AG20443 (cell line): ENCODE measurements at places on chromosomes 7 and 10.

DNA sequence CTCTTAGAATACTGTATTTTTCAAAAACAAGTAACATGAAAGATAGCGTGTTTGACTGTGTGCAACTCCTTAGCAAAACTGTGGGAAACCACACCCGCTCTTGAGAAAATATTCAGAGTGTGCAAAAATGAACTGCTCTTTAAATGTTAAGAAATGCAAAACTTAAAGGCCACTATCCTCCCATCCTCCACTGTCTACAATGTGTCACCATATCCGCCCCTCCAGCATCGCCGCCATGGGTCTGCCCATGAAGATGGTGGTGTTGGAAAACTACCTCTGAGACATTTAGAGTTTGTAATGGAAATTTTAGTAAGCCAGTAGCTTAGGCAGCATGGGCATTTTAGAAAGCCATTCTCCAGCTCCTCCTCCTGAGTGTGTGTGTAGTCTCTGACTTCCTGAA is 20.1 kb upstream of the NMT2 start:
- no peak for DNase-seq

- no peak for DNase-seq
These were observed 440.8 kb downstream of the GLRX3 start for GRCh38 chr10:130577039-130577438.

DNA sequence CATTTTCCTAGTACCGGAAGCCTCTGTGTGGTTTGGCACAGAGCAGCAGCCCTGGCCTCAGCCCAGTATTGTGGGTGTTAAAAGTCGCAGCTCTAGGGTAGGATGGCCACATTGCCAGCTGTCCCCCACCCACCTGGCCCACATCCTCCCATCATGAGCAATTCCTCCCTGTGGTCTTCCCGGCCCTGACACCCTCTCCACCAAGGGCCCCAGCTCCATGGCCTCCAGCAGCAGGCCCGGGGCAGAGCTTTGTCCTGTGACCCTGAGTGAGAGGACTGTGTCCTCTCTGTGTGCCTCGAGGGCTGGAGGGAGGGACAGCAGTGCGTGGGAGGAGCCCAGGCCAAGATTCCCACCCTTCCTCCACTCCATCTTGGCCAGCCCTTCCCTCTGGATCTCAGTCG is 93.7 kb downstream of the MYL10 start:
- no peak for DNase-seq

GRCh38 chr7:55307123-55307916 is 57.8 kb upstream of the LANCL2 start:
- peak; percentile 23 for DNase-seq

DNA sequence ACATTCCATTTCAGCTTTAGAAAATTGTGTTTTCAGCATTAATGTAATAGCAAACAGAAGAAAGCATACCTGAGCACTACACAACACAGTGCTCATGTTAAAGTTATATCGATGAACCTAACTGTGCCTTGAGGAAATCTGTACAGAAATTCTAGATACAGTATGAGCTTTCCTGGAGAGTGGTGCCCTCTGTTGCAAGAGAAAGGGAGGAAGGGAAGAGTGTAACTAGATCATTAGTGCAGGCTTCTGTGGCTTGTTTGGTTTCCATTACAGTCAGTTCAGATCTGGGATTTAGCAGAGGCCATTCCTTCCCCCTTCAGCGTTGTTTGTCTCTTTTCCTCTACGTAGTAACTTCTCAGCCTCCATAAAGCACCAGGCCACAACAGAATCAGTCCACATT is 139.7 kb downstream of the HTR7 start:
- DNase-seq: no peak

GRCh38 chr7:77352665-77353406 is 63.3 kb downstream of the GSAP start:
- no peak for DNase-seq

DNA sequence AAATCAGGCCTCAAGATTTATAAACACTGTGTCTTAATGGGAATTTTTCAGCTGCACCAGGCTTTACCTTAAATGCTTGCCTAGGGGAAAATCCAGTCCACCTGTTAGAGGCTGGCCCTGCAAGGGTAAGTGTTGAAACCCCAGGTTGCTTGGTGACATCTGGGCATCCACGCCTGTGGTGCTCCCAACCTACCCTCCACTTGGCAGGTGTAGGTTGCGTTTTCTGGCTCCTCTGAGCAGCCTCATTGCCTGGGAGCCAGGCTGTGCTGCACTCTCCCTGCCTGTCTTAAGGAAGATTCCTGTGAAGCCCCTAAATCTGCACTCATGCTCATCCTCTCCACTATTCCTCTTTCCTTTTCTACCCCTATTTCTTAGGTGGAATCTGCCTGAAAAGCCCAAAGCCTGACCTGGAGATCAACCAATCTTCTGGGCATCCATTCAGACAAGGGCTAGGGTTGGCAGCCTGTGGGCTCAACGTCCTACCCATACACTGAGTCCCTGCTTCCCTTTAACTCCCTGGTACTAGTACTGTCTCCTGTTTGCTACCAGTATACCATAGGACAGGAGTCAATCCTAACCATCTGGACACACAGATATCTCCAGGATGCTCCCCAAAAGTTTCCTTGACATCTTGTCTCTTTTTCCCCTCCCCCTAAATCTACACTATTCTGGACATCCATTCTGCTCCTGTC is 150.4 kb downstream of the PDE1C start:
- DNase-seq: no peak

DNA sequence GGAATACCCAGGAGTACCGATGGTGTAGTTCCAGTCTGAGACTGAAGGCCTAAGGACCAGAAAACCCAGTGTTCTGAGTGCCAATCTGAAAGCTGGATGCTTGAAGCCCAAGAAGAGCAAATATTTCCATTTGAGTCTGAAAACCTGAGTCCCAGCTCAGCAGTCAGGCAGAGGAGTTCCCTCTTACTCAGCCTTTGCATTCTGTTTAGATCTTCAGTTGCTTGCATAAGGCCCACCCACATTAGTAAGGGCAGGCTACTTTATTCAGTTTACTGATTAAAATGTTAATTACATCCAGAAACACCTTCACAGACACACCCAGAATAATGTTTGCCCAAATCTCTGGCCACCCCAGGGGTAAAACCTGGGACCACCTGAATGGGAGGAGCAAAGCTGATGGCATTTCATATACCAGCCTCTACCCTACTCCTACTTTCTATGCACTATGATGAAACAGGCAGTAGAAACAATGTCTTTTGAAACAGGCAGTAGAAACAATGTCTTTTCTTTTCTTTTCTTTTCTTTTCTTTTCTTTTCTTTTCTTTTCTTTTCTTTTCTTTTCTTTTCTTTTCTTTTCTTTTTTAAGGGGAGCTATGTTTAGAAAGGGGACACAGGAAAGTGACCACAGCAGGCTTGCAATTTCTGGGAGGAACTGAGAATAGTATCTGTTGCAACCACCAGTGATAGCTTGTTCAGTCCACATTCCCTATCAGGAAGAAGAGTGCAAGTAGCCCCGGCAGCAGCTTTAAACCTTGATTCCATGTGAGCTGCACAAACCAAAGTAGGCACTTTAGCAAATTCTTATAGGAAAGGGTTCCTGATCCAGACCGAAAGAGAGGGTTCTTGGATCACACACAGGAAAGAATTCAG is 30.6 kb downstream of the FAM237B start:
- DNase-seq: no peak

- DNase-seq: no peak
These were observed 276.9 kb downstream of the HGF start for GRCh38 chr7:81492910-81493309.

DNA sequence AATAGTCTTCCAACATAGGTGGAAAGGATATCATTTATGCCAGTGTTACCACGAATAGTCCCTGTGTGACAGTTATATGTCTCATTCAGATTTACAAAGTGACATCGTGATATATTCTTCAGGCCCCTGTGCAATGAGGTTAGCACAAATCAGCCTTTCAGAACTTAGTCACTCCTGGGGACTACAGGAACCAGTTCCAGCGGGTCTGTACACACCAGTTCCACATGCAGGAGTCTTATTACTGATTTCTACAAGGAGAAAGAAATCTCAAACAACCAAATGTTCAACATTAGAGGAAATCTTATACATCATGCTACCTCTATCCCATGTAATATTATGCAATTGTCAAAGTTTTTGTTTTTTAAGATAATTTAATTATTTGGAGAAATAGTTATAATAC is 4.4 kb upstream of the WDR91 start:
- DNase-seq: no peak

DNA sequence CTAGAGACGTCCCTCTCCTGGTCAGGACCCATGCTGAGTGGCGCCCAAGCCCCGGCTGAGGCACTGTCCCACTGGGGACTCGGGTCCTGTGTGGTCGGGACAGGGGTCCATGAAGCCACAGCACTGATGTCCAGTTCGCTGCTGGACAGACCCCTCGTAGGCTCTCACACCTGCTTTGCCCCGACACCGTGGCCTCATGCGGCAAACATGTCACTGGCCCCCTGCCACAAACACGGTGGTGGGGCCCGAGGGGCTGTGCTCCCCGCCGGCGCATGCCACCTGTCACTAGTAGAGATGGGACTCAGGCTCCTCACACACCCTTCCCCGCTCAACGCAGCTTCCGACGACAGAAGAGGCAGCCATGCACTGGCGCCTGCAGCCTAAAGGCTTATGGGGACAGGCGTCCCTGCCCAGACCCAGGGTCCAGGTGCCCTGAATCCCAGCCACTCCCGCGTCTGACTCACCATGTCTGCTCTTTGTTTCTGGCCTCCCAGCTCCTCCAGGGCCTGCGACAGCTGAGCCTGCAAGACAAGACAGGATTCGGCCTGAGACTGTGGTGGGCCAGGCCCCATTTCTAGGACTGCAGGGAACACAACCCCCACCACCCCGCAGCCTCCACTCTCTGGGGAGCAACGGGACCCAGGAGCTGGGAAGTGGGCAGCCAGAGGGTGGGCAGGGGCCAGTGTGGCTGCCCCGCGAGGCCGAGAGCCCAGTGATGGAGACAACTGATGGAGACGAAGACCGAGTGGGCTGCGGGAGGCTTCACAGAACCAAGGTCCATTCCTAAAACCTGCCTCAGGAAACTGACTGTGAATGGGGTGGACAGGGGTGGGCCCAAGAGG is 230.9 kb downstream of the MAD1L1 start:
- DNase-seq: no peak

GRCh38 chr7:121390617-121391016 is 5.5 kb downstream of the FAM3C start:
- no peak for DNase-seq

DNA sequence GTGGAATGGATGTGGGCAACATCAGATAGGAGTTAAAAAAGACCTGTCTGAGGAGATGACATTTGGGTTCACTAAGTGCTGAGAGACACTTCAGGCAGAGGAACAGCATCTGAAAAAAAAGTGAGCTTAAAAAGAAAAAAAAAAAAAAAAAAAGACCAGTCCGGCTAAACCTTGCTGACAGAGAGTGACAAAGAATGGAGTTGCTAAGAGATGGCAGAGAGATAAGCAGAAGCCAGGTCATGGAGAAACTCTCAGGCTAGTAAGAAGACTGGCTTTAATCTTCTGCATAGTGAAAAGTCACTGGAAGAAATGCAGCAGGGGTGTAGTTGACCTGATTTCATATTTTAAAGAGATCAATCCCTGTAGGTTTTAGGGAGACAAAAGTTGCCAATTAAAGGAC is 711.1 kb upstream of the SEMA3D start:
- DNase-seq: no peak

GRCh38 chr10:31618541-31619291 is 299.7 kb downstream of the ZEB1 start:
- peak; percentile 79 for DNase-seq

DNA sequence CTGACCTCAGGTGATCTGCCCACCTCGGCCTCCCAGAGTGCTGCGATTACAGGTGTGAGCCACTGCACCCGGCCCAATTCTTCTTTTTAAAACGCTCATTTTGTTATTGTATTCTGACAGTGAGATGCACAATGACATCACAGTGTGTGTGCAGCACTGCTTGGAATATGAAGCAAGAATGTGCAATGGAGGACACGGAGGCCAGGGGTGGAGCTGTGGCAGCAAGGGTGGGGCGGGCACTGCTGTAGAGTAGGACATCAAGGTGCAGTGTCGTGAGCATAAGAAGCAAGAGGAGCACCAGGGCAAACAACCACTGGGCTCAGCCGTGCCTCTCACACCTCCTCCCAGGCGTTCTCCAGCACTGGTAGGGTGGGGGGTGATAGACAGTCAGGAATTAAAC is 26.8 kb upstream of the GRID1 start:
- DNase-seq: peak; percentile 54

GRCh38 chr7:100673942-100674410 is 436 bp downstream of the GNB2 start:
- no peak for DNase-seq

- DNase-seq: no peak
These were observed 25.5 kb downstream of the SHOC2 start for GRCh38 chr10:110944792-110945396.

DNA sequence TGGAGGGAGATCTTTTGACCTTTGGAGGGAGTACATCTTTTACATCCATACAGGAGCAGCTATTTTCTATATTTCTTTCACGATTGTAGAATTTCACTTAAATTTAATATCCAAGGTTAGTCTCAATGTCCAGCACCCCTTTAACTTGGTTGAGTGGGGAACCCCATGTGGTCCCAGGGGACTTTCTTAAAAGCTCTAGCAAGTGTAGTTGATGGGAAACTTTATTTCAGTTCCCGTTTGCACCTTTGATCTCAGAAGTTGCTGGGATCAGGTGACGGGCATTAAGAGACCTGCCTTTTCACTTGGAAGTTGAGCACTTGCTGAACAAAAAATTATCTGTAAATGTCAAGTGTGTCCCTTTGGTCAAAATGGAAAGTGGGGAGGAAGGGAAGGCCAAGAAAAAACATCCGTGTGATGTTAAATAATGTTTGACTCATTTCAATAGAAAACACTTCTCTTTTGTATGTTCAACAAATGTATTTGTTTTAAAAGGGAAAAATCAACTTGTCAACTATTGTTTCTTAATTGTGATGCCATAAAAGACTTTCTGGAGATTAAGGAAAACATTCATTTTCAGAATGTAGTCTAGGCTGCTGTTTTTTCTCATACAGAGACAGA is 370.1 kb upstream of the GALNT17 start:
- DNase-seq: no peak

GRCh38 chr7:145718129-145718528 is 398.5 kb upstream of the CNTNAP2 start:
- no peak for DNase-seq

DNA sequence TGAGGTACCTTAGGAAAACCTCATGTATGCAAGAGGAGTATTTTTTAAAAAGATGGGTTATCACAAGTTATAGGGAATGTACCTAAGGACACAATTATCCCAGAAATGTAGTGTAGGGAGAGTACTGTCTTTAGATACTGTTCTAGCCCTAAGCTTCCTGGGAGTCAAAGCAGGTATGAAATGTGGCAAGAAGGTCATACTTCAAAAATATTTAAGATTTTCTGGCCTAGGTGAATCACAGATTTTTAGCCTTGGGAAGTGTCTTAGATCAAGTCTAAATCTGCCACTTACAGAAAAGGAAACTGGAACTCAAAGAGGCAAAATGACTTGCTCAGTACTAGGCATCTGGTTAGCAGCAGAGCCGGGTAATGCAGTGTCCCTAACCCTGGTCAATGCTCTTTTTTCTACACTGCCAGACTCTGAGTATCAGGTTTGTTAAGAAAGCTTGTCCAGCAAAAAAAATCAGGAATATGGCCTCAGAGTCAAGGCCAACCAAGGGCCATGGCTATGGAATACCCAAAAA is 13.9 kb downstream of the PIK3AP1 start:
- no peak for DNase-seq

GRCh38 chr7:118664498-118664897 is 440.0 kb downstream of the ANKRD7 start:
- no peak for DNase-seq
